Progenitor cell of endocrine pancreas (in vitro differentiated cells): ENCODE measurements at places on chromosomes 11 and 22.
A peak's percentile ranks its signal among the peaks of the same experiment; 100 is the strongest.

DNA sequence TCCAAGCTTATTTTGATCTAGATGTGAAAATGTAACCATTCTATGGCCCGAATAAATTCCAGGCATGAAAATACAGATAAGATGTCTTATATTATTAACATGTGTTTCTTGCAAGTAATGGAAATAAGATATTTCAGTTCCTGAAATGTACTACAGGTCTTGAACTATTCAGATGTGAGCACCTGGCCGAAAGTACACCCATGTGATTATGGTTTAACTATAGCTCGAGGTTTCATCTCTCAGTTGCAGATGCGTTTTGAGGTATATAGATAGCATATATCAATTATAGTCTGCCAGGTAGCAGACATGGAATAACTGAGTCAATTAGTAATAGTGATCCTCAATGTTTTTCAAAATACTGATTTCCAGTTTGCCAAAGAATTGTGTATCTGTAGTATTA is 68.3 kb downstream of the DDIAS start:
- no peak for DNase-seq

- no peak for DNase-seq
Observed at GRCh38 chr11:63242089-63242781, 1.2 kb downstream of the SLC22A25 start.

DNA sequence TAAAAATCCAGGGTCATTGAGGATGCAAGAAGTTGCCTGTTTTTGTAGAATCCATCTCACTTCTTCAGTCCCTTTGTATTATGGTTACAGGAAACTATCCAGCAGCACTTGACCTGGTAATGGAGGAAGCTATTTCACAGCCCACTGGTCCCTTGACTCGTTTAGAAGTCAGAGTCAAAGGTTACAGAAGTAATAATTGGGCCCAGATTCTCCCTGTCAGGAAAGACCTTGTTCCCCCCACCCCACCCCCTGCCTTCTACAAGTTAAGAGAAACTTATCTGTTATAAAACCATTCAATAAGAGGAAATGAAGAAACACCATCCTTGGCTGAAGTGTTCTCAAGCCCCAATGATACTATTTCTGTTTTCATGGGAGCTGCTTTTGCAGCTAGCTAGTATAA is 65.8 kb downstream of the CSTPP1 start:
- no peak for DNase-seq

DNA sequence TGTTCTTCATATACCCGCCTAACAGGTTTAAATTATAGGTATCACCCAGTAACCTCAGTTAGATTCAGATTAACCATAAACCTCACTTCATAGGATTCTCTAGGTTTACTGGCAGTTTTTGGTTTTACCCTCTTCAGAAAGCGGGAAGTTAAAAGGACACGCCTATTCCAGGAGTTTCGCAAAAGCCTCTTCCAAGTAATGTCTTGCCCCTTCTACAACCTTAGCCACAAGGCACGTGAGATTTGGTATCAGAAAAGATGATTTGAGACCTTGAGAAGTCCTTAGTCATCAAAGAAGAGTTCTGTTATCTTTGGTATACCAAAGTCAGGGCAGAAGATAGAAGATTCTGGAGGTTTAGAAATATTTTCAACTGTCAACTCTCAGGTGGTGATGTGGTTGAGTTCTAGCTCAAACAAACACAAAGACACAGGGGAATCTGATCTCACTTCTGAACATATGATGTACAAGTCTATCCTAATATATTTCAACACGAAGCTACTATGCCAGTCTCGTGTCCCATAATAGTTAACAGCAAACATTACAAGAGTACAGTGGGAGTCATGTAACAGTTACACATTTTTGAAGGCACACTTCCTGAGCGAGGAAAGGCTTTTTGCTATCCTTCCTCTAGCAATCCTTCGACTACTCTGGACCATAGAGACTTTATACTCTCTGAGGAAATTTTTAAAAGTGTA is 103.5 kb downstream of the USP35 start:
- DNase-seq: no peak

GRCh38 chr11:35390737-35391682 is 28.3 kb downstream of the SLC1A2 start:
- DNase-seq: no peak

DNA sequence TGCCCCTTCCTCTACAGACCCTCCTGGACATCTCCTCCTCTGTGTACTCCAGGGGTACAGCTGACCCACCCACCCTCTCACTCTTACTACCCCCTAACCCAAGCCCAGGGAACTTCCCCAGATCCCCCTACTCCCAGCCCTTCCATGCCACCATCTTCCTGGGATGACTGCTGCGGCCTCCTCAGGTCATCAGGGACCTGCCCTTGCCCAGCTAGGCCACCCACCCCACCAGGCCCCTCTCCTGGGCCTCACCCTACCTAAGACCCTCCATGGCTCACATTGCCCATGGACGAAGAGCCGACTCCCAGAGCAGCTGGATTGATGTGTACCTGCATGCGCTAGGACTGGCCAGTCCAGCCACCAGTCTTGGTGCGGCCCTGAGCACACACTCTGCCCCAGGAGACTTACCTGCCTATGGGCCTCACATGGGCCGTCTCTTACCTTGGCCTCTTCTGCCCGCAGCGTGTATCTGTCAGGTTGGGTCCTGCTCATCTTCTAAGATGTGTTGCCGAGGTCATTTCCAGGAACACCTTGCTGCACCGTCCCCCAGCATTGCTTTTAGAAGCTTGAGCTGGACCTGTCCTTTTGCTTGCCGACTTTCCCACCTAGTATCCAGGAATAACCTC is 2.0 kb upstream of the CLDN5 start:
- no peak for DNase-seq

GRCh38 chr11:57390535-57390934 is at the start of gene PRG2:
Gene PRG2, minus strand, starts transcription at chr11:57390650. Its CDS starts 706 bp downstream, at chr11:57389944.
- DNase-seq: no peak

GRCh38 chr11:60972182-60973030 is 926 bp downstream of the CD6 start:
- DNase-seq: no peak

GRCh38 chr11:47111318-47111804 is 65.3 kb downstream of the ARFGAP2 start:
- DNase-seq: no peak

- no peak for DNase-seq
Observed at GRCh38 chr11:61760946-61761345, 8.5 kb downstream of the MYRF start.

DNA sequence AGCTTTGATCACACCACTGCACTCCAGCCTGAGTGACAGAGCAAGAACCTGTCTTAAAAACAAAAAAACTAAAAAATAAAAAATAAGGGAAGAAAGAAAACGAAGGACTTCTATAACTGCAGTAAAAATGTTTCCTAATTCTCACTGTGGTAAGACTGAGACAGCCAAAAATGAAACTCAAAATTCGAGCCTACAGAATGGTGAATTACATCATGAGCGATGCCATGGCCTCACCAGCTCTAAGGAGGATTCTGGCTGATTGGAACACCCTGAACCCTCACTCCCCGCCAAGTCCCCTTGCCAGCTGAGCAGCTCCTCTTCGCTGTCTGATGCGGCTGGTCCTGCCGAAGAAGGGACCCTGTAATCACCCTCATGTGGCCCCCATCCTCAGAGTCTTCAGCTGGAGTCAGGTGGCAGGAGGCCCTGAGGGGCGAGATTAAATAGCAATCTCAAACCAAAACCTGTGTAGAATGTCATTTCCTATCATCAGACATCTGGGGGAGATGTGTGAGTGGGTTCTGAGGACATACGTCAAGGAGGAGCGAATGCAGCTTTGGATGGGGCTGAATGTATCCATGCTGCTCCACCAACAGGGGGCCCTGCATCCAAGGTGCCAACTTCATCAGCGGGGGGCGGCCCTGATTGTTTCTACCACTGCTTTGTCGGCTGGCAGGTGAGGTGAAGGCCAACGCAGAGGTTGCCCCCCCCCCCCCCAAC is 29.2 kb downstream of the PDGFB start:
- DNase-seq: no peak

- DNase-seq: no peak
Observed at GRCh38 chr11:77353131-77353530, 51.6 kb upstream of the GDPD4 start.

GRCh38 chr22:27073601-27074425 is 416.4 kb downstream of the MIAT start:
- no peak for DNase-seq

- DNase-seq: no peak
Observed at GRCh38 chr22:30667107-30667493, 575 bp downstream of the DUSP18 start.

- DNase-seq: no peak
Observed at GRCh38 chr22:32820131-32821119, 18.9 kb downstream of the TIMP3 start.

GRCh38 chr11:27820249-27820648 is 120.0 kb upstream of the BDNF start:
- no peak for DNase-seq

GRCh38 chr11:58726737-58727414 is 4.9 kb downstream of the GLYAT start:
- no peak for DNase-seq

DNA sequence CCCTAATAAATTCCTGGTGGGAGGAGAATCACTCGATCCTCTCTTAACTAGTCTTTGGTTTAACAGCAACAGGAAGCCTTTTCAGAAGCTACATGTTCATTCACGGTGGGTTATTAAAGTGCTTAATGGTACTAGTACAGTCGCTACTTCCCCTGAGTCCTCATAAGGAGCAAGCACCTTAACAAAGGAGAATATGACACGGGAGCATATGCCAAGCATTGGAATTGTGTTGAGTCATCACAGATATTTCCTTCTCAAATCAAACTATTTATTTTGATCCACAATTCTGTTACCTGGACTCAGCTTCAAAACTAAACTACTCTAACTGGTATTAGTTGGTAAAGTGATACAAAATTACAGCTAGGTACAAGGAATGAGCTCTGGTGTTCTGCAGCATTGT is 177.5 kb upstream of the CTSC start:
- no peak for DNase-seq

DNA sequence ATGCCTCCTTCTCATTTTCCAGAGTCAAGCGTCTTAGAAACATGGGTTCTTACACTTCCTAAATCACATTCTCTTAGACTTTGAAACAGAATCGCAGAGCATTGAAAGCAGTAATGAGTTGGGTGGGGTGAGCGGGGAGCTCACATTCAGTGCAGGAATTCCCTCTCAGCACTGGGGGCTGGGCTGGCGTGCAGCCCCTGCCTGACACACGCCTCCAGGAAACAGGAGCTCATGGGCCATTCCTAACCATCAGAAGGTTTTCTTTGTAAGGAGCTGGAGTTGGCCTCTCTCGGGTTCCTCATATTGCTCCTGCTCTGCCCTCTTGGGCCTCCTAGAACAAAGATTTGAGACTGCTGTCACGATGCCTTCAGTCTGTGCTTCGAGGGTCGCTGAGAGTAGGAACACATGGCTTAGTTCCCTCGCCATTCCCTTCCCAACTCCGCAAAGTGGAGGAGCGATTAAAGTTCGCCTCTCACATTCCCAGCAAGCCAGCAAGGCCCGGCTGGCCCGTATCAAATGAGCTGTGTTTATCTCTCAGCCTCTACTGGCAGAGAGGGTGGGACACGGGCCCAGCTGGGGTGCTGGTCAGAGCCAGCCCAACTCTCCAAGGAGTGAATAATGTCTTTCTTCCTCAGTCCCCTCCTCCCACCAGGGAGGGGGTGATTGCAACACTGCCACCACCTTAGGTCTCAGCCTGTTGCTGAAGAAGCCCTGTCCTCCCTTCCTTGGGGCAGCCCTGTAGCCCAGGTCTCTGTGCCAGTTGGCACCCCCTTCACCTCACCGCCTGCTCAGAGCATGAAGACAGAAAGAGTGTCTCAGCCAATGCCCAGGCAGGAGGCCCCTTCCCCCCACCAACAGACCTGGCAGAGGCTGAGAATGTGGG is 10.4 kb downstream of the CHRDL2 start:
- DNase-seq: no peak

- DNase-seq: no peak
Observed at GRCh38 chr11:69231466-69232018, 62.4 kb upstream of the MYEOV start.

GRCh38 chr11:131674051-131674755 is 303.8 kb downstream of the NTM start:
- DNase-seq: peak; percentile 74
